ENCODE measurements at places on chromosomes 1 and 21.
A peak's percentile ranks its signal among the peaks of the same experiment; 100 is the strongest.

GRCh38 chr1:201742476-201742875 lies 86.5 kb upstream of the IPO9 start:
- DNase-seq, result no peak

- DNase-seq, result no peak
Measured at GRCh38 chr1:204377800-204378668, 18.3 kb upstream of the PLEKHA6 start.

- no peak for DNase-seq
Measured at GRCh38 chr1:99502400-99502799, 143.5 kb upstream of the PALMD start.

GRCh38 chr1:20343149-20343937 lies 52.7 kb downstream of the VWA5B1 start:
- no peak for DNase-seq

DNA sequence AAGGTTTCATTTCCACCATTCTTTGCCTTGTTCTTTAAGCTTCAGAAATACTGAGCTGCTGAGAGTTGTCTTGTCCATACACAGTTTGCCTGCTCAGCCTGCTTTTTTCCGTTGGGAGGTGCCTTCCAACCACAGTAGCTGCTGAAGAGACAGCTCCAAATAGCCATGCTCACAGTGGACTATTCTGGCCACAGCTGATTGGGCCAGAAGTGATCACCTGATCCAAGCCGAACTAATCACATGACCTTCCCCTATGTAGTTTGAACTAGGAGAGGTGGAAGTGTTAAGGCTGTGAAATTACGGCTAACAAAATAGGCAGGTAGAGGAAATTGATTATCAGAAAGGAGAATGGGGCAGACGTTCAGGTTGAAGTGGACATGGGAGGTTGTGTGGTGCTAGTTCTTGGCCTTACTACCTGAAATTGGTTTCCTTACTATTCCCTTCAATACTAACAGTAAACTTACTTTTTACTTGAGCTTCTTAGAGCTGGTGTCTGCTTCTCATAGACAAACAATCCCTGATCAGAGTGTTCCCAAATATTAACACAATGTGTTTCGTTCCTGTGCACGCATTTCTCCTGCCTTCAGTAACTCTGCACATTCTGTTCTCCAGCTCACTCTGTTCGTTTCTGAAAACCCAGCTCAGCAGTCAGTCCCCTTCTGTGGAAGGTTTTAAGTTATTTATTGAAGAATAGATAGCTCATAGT lies 136.1 kb downstream of the RWDD3 start:
- no peak for DNase-seq

DNA sequence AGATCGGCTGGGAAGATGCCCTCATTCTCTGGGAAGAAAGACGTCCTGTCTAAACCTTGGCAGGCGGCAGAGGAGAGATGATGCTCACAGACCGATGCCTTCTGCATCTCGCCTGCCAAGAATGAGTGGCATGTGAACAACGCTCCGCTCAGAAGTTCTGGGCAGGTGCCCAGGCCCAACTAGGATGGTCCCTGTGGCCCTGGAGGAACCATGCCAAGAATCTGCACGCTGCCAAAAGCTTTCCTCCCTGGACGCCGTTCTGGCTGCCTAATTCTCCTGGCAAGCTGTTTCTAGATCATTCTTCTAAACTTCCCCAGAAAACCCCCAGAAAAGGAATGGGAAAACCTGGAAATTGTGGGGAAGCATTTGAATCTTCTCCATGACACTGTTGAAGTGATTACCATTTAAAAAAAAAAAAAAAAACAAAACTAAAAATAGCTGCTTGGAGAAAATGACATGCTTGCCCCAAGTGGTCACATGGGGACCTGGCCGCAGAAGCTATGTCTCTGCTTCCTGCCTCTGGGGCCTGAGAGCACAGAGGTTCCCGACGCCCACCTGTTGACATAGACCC lies 440.9 kb downstream of the PRDM2 start:
- no peak for DNase-seq

- DNase-seq, result no peak
Measured at GRCh38 chr1:78080767-78081166, 35.0 kb downstream of the GIPC2 start.

DNA sequence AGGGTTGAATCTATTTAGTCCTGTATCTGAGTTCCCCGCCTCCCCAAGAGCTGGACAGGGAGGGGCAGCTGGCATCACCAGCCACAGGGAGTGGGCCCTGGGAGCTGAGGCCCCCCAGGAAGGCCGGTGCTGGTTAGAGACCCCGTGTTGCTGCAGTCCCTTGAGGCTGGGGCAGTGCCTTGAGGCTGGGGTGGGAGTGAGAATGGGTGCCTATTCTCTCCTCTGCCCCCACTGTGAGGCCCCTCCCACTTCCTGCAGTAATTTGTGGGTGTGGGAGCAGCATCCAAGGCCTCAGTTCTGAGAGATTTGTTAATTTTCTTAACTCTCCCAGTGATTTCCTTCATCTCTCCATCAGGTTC lies 2.5 kb upstream of the TRAPPC3 start:
- DNase-seq, result no peak

GRCh38 chr1:3610527-3611169 lies 660 bp downstream of the MEGF6 start:
- DNase-seq, result no peak

- no peak for DNase-seq
Measured at GRCh38 chr21:39568361-39568760, 44.4 kb upstream of the B3GALT5 start.

DNA sequence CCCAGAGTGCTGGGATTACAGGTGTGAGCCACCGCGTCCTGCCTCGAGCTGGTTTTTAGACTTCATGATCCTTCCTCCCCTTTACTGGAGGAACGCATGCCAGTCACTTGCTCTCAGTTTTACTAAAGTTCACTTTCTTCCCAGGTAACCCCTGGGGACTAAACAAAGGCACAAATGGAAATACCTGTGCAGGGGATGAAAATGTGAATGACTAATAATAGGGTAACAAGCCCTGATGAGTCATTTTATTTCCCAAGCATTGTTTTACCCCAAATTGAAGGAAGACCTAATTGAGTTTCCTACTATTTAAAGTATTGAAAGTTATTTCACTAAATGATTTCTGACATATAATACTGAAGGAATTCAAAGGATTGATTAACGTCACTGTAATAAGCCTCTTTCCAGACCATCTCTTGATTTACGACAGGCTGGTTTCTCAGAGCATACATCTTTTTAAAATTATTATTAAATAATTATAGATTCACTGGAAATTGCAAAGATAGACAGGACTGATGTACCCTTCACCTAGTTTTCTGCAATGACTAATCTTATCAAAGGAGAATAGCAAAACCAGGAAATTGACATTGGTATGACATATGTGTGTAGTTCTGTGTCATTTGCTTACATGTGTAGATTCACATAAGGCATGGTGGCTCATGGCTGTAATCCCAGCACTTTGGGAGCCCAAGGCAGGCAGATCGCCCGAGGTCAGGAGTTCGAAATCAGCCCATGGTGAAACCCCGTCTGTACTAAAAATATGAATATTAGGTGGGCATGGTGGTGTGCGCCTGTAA lies 53.2 kb upstream of the SOD1 start:
- DNase-seq, result no peak

GRCh38 chr1:46027788-46028573 lies 104.4 kb downstream of the PIK3R3 start:
- no peak for DNase-seq

- DNase-seq, result no peak
Measured at GRCh38 chr1:40703316-40703715, 11.8 kb downstream of the NFYC start.

DNA sequence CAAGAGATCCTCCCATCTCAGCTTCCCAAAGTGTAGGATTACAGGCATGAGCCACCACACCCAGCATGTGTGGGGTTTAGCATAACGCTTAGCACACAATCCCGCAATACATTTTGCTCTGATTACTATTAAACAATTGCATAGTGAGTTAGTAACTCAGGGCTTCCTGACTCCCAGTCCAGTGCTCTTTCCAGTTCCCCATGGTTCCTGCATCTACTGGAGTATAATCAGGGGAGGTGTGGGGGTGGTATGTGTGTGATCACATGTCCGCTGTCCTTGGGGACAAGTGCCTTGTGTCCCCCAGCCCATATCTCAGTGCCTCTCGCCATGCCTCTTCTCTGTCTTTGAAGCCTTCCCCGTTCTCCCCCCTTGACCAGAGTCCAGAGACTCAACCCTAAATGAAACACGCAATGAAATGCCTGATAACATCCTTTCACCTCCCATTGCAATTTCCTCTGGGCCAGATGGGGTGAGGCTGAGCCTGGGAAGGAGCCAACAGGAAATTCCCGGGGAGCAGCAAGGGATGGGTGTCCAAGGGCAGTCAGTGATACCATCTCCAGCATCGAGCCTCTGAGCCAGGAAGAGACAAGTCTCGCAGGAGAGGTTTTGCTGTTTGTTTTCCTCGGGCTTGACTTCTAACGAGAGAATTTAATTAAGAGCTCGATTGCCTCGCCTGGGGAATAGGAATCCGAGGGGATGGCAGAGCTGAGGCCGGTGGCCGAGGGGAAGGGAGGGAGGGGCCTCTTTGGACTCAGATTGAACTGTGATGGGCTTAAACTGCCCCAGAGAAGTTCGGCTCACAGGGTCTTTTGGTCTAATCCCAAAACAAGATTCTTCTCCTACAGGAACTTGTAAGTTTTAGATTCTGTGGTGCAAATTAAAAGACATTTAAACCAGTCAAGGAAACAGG lies 7.7 kb upstream of the HTR1D start:
- no peak for DNase-seq

DNA sequence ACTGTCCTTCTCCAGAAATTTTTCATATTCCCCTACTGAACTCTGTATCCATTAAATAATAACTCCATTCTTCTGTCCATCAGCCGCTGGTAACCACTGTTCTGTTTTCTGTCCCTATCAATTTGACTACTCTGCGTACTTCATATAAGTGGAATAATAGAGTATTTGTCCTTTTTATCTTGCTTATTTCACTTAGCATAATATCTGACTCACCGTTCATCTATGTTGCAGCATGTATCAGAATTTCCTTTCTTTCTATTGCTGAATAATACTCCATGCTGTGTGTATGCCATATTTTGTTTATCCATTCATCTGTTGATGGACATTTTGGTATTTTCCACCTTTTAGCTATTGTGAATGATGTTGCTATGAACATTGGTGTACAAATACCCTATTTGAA lies 71.9 kb downstream of the CEP350 start:
- no peak for DNase-seq

DNA sequence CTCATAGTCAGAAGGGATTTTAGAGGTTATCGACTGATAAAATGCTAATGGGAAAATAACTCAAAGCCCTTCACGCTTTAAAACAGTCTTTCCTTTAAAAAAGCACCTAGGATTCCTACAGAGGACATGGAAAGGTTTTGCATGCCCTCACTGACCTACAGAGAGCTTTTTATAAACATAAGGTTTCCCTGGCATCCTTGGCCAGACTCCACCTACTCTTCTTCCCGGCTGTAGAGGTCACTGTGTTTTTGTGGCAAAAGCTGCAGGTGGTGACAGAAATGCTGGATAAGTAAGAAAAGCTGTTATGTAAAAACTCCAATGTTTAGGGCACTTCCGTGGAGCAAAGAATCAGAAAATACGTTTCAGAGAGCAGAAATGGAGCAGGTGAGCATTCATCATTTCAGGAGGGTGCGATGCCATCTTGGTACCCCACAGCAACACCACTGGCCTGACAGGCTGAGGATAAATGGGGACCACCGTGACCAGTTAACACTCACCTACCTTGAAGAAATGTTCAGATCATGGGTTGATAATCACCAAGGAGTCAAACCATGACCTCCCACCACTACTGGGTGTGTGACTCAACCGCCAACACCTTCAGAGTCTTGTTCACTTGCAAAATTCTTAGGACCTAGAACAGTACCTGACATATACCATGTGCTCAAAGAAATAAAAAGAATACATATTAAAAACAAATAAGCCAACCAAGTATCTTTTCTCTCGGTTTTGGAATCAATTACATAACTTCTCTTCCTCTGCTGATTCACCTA lies 46.6 kb downstream of the SSBP3 start:
- DNase-seq, result no peak

GRCh38 chr1:225654277-225654597 lies 1.3 kb upstream of the ENAH start:
- no peak for DNase-seq

GRCh38 chr1:8025671-8026144 lies 401 bp downstream of the ERRFI1 start:
- no peak for DNase-seq

DNA sequence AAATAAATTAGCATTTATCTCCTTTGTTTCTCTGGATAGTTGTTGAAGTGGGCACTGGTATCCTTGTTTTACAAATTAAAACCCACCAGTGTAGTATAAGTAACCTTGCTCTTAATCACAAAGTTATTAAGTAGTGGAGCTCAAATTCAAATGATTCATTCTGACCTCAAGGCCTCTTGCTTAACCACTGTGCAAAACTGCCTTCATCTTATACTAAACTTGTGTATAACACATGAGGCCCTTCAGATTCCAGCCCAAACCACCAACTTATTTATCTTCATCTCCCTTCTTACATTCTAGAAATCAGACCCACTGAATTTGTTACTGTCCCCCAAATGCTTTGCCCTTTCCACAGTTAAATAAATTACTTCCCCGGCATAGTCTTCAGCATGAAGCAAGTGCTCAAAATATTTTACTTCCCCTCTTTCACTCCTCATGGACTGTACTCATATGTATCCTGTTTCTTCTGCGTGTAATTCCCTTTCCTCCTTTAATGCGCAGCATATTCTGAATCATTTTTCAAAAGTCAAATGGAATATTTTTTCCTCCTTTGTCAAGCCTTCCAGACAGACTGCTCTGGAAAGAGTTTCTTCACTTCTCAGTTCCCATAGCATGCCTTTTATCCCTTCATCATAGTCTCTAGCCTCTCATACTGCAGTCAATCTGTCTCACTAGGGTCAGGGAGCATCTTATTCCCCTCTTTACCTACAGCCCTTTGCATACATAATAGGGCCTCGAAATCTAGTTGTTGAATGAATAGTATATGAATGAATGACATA lies 19.0 kb upstream of the DNASE2B start:
- peak; percentile 66 for DNase-seq

GRCh38 chr1:12424087-12424529 lies 193.9 kb downstream of the DHRS3 start:
- no peak for DNase-seq

GRCh38 chr1:244861683-244862082 lies 2.7 kb downstream of the HNRNPU start:
- DNase-seq, result no peak

DNA sequence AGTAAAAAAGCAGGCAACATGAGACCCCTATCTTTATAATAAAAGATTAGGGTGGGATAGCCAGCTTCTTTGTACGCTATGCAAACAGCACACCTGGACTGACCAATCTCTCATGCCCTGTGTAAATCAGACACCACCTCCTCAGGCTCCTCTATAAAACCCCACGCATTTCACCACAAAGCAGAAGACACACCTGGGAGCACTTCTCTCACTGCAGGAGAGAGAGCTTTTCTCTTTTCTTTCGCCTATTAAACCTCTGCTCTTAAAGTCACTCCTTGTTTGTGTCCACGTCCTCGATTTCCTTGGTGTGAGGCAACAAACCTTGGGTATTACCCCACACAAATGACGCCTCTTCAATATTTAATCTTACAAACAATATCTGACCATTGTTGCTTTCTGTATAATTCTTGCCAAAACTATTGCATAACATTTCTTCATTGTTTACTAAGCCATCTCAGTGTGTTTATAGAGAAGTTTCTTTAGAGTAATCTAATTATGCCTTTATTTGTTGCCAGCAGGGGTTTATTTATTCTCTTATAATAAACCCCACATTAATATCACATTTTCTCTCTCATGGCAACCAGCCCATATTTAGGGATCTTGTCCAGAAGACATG lies 31.6 kb upstream of the NUF2 start:
- peak; percentile 11 for DNase-seq

GRCh38 chr1:65911679-65912078 lies 119.0 kb downstream of the PDE4B start:
- DNase-seq, result no peak

- DNase-seq, result no peak
Measured at GRCh38 chr1:204930155-204930523, 59.5 kb downstream of the NFASC start.

Data from AG04450 (cell line).